ENCODE measurements at places on chromosomes 13 and 19.

DNA sequence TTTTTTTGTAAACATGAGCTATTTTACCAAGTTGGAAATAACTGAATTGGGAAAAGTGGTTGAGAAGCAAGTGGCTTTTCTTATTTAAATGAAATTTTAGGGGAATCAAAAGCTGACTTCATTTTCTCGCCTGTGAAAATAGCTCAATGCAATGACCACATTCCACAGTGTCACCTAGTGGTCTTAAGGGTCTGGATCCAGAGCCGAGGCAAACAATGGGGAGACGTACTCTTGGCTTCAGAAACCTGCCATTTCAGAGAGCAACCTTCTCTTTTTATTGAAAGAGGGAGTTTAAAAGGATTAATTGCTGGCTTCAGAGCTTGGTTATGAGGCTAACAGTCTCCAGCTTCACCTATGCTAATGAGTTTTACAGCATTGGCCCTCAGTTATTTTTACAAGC, 39.7 kb upstream of the RXFP2 start:
- no peak for DNase-seq

GRCh38 chr13:24207841-24208667, 47.5 kb downstream of the SPATA13 start:
- DNase-seq, result no peak

DNA sequence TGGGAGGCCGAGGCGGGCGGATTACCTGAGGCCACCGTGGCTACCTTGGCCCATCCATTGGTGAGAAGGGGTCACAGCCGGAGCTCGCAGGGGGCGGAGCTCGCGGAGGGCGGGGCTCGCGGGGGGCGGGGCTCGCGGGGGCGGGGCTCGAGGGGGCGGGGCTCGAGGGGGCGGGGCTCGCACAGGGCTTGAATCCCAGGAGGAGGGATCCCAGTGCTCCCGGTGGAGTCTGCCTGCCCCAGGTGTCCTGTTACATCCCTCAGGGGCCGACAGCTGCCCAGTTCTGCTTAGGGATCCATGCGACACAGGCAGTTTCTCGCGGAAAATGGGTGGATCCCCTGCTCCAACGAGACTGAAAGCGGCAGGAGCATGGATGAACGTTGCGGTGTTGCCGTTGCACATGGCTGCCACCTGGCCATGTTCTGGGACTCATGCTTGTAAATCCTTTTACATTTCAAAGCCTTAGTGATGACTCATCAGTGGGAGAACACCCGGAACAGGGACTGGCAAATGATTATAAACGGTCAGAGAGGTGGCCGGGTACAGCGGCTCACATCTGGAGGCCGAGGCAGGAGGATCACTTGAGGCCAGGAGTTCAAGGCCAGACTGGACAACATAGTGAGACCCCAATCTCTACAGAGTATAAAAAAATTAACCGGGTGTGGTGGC, 25.1 kb downstream of the TMPRSS9 start:
- DNase-seq, result peak; percentile 74

DNA sequence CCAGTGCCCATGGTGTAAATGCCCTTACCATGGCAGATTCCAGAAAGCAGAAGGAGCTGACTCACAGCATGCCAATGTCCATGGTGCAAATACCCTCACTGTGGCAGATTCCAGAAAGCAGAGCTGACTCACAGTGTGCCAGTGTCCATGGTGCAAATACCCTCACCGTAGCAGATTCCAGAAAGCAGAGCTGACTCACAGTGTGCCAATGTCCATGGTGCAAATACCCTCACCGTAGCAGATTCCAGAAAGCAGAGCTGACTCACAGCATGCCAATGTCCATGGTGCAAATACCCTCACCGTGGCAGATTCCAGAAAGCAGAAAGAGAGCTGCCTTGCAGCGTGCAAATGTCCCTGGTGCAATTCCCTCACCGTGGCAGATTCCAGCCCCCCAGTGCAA, 163.8 kb upstream of the SOX1 start:
- DNase-seq, result no peak

DNA sequence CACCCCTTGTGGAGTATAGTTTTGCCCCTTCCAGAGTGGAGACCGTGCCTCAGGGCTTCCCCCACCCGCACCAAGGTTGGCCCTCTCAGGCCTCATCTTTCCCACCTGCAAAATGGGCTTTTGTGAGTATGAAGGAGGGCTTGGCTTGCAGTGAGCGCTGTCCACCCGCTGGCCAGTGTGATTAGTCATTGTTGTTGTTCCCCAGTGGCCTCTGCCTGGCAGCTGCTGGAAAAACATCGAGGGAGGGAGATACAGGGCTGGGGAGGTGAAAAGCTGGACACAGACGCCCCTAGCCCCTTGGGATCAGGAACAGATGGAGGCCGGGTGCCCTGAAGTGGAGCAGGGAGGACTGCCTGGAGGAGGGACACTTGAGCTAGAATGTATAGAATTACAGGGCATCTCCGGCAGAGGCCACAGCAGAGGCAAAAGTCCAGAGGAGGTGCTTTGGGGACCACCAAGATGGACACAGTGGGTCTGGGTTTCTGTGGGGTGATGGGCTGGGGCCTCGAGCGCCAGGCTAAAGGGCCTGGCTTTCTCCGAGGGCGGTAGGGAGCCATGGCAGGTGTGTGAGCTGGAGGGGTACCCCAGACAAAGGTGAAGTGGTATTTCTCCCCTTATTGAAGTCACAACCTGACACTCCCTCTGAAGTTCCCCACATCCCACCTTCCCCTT, 3.9 kb upstream of the IL12RB1 start:
- no peak for DNase-seq

- DNase-seq, result no peak
Measured at GRCh38 chr19:44582581-44583265, 30.6 kb upstream of the IGSF23 start.

GRCh38 chr13:99310382-99311031, 3.3 kb upstream of the GPR183 start:
- DNase-seq, result no peak

DNA sequence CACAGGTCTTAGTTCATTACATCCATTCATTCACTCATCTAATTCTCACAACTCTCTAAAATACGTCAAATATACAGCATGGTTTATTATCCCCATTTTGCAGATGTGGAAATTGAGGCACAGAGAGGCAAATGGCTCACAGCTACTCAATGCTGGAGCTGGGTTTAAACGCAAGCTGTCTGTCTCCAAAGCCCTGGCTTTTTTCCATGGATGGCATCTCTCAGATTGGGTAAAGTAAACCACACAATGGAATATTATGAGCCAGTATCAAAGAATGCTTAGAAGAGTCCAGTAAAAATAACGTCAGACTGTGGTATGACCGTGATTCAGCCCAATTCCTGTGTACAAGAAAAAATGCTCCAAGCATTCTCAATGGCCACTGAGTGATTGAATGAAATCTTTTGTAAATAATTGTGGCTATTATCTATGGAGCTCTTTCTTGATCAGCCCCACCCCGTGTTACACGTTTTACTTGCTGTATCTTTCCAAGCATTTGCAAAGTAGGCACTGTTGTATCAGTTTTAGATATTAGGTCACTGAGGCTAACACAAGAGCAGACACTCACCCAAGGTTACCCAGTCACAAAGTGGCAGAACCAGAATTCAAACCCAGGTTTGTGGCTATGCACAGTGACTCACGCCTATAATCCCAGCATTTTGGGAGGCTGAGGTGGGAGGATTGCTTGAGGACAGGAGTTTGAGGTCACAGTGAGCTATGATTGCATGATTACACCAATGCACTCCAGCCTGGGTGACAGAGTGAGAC, 5.5 kb upstream of the ACP7 start:
- DNase-seq, result no peak

DNA sequence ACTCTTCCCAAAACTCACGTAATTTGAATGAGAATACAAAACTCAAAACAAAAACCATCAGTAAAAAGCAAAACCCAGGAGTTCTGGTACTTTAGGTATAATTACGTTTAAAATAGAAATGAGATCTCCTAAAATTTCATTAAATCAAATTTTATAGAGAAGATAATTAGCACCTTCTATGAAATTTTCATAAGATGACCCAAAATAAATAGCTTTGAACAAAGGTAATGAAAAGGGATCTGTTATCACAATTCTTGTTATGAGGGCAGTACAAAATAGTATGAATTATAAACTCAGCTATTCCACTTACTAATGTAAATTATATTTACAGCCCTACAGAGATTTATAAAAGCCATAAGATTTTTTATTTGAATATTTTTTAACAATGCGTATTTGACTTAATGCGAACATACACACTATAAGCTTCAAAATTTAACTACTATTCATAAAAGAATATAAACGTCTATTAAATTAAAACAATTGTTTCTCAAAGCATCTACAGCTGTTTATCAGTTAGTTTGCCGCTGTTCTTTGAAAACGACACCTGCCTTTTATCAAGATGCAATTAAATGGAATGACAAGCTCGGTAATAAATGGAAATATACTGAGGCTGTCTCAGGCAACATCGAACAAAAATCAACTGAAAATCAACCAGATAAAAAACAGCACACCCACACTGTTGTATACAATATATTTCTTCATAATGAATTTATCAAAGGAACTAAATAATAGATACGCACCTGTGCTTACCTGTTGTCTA, 63.8 kb downstream of the KCNRG start:
- DNase-seq, result no peak

GRCh38 chr19:17441241-17442021, 7.0 kb downstream of the TMEM221 start:
- DNase-seq, result no peak

DNA sequence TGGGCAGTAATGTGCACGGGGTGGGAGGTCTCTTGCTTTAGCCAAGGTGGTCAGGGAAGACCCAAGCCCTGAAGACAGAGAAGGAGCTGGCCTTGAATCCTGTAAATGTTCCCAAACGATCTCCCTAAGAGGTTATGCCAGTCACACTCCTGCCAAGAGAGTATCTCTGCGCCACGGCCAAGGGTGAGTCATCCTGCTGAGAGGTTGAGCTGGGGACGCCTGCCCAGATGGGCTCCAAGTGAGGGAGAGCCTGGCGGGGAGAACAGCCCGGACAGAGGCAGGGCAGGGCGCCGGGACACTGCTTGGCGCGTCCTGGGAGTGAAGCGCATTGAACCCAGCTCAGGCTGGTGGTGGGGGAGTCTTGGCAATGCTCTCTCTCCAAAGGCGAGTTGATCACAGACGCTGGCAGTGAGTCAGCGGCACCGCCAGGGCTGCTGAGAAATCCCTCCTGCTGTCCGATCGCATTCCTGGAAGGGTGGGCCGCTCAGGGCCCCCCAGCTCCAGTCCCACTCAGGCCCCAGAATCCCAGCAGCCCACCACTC, 16.4 kb downstream of the SULT2B1 start:
- no peak for DNase-seq

- no peak for DNase-seq
Measured at GRCh38 chr19:12649941-12650340, 16.6 kb downstream of the MAN2B1 start.

DNA sequence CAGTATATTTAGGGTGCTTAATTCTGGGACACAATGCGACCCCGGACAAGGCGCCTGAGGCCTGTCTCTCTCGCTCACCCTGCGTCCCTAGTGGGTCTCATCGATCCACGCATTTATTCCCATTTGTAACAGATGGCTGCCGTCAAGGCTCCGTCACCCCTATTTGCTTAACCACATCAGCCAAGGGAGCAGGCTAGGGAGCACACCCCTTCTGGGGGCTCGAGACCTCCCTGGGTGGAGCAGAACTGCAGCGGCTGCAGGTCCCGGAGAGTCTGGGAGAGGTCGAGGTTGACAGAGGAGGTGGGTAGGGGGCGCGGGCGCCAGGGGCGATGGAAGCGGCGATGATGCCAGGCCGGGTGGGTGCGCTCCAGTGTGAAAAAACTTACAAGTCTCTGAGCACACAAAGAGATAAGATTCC, 507 bp downstream of the ALG5 start:
- no peak for DNase-seq

- DNase-seq, result no peak
Measured at GRCh38 chr13:114310956-114311355, 3.3 kb upstream of the CHAMP1 start.

DNA sequence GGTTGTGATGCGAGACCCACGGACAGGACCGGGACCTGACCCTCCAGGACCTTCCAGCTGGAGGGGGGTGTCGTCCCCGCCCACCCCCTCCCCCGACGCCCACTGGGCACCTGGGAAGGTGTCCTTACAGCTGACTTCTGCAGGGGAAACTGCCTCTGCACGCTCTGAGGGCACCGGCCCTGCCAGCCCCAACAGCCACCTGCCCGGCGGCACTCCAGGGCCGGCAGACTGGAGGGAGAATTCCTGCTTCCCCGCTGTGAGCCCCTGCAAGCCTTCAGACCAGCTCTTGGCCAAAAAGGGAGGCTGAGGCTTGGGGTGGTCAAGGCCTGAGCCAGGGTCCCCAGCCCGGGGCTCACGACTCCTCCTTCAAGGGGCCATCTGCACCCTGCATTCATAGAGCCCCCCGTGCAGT, 1.2 kb downstream of the CNN2 start:
- DNase-seq, result no peak

GRCh38 chr13:103810026-103810425, 743.8 kb upstream of the SLC10A2 start:
- DNase-seq, result no peak

DNA sequence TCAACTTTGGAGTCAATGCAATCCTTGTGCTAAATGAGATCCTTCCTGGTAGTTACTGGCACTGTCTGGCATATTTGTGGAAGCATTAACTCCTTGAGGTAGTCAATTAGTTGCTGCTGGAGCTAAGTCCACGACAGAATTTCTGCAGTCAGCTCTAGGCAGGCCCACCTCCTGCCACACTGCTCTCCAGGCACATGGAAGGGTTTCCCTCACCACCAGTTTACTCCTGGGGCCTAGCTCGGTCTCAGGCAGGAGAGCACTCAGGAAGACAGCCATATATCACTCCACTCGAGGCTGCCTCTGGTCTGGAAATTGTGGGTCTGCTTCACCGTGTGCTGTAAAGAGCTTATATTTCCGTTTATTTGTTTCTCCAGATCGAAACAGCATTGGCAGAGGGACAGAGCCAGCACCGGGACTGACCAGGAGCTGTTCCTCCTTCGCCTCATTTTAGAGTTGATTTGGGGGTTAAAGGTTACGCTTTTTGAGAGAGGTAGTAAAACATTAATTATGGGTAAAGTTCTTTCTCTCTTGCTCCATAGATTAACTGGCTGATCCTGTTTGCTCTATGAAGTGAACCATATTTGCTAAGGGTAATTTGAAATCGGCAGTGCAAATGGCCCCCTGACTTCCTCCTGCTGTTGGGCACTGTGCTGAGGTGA, 20.6 kb upstream of the GTF3A start:
- no peak for DNase-seq

DNA sequence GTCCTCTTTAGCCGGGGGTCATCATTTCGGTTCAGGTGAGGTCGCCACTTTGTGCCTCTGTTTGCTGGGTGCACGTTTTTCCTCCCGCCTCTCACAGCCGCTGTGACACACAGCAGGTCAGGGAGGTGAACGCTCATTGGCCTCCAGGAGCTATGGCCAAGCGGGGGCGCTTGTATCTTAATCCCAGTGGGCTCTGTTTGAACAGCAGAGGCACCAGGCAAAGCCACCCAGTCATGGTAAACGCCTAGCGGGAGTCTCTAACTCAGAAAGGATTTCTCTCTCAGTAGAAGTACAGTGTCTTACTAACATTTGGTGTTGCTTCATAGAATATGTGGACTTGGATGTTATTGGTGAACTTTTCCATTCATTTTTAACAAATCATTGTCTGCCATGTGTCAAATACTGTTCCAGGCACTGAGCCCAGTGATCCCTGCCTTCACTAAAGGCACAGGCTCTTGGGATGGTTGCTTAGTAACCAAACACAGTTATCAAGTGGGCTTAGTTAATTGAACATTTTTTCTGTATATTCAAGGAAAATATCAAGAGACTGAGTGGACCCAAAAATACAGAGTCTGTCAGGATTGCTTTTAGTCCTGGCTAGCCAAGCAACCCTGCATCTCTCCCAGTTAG, 186.7 kb downstream of the STK24 start:
- no peak for DNase-seq

GRCh38 chr19:313169-313987, 22.2 kb upstream of the PLPP2 start:
- DNase-seq, result no peak

GRCh38 chr19:21314676-21315075, 14.5 kb downstream of the ZNF708 start:
- no peak for DNase-seq
